Umbilical cord (tissue), 2 donors: ENCODE measurements at places on chromosomes 6 and 20. TPM values are rescaled to one million over a fixed set of nuclear protein-coding genes. Genes with fewer than 3 reads are reported as not detected.

GRCh38 chr20:25188218-25188617 is 7.3 kb upstream of the ENTPD6 start:
- DNase-seq: peak; percentile 29

GRCh38 chr20:41138475-41139226 is 1.3 kb downstream of the PLCG1 start:
- no peak for DNase-seq

GRCh38 chr6:4486568-4487315 is 289.5 kb upstream of the CDYL start:
- DNase-seq: no peak

Gene TBX18
- 43.6 TPM for total RNA-seq

DNA sequence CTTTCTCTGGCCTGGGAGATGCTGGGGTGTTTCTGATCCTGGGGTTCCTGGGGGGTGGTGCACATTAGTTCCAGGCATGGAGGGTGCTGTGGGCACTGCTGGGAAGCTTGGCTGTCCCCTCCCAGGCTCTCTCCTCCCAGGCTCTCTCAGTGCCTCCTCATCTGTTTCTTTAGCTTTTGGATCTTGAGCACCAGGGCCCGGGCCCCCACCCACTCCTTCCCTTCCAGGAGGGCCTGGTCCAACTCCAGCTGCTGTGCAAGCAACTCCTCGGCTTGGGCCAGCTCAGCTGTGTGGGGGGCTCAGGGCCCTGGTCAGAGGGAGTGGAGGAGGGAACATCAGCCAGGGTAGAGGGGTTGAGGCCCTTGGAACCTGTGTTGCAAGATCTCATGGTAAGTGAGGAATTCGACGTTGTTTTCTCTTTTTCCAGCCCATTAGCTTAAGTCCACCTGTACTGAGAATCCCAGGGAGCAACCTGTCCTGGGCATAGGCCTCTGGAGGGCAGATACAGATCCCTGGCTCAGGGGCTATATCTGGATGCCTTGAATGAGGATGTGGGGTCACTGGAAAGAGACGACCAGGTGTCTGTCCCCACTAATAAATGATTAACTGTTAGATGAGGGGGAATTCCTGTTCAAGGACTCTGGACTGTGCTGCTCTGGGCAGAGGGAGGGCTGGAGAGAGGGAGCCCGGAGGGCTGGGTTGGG is 34.5 kb upstream of the HLA-A start:
- DNase-seq: no peak

GRCh38 chr20:57805747-57806146 is 95.9 kb upstream of the PMEPA1 start:
- DNase-seq: peak; percentile 54
